RPMI8226 (cell line): ENCODE measurements at places on chromosomes 6 and 20.

- peak; percentile 11 for DNase-seq
Measured at GRCh38 chr6:139016337-139017213, 12.0 kb upstream of the ABRACL start.

DNA sequence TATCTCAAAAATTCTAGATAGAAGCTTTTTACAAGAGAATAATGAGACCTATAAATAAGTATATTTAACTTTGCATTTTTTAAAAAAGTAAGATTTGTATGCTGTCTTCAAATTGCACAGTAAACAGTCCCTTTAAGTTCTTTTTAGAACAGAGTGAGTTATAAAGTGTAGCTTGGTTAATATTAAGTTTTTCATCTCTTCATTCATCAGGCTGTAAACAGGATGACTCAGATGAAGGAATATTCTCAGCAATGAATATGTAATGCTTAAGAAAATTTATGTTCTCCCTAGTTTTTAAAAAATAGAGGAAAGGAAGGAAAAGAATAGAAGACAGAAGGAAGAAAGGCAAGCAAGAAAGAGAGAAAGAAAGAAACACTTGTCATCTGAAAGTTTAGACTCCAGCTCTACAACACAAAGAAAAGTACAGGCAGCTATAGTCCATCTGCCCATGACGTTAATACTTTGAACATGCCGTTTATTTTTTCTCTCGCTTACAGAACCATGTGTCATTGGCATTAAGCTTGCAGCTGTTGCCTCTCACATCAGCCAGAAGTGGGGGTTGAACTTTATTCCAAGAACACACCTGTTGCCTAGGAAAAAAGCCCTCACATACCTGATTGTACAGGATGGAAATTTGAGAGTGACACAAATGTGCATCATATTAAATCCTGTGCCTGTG is 36.1 kb downstream of the CAP2 start:
- DNase-seq, result no peak

DNA sequence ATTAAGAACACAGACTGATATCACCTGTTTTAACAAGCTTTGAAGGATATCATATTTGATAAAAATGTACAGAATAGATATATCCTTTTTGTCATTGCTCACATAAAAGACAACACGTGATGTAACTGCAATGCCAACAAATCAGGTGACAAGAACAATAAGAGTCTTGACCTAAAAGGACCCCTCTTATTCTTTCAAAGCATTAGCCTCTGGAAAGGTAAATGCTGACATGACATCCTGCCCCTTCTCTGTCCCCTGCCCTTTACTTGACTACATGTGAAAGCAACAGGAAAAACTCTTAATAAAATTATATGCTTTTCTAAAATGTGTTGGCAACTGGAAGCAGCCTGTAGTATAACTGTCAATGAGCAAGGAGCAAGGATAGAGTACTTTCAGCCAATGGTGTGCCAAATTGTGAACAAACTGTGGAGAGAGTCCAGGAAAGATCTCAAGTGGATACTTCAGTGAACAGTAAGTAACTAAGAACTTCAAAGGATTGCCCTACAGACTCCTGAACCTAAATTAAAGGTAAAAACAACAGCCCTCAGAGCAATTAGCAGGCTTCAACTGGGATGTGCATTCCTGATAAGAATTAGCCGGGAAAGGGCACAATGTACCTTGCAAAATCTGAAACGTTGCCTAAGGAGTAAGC is 16.3 kb downstream of the PTPRK start:
- DNase-seq, result no peak

GRCh38 chr6:39666706-39667489 is 58.3 kb downstream of the KIF6 start:
- DNase-seq, result no peak

DNA sequence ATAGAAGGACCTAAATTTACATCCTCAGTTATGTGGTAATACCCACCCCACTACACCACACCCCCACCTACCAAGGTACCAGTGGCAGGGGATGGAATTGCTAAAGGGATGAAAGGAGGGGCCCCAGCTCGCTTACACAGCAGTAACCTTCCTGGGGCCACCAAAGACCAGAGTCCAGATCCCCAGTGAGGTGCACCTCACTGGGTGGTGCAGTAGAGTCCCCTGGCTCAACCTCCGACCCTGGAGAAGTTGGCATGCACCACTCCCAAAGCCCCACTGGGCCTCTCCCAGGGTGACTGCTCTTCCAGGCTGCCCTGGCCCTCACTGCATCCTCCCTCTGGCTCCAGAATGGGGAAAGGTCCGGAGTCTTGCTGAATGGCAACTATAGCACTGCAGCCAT is 816 bp downstream of the UNC5CL start:
- no peak for DNase-seq

- no peak for DNase-seq
Measured at GRCh38 chr6:82381278-82381677, 17.7 kb downstream of the TPBG start.

DNA sequence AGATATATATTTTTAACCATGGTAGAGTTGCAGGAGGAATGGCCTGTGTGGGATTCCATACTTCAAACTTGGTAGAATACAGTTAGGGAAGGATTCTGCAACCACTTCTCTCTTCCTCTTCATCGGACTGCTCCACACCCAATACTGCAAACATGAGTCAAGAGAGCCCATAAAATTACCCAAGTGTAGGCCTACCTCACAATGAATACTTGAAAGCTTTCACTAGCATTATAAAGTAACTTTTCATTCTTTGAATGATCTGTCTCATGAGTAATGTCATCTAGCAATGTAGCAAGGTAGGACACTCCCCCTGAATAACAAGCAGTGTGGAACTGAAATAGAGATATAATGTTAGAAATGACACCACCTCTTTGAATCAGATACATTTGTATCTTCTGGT is 79.4 kb downstream of the FOXC1 start:
- DNase-seq, result no peak

GRCh38 chr6:137150072-137150471 is 23.4 kb downstream of the IL22RA2 start:
- DNase-seq, result no peak

DNA sequence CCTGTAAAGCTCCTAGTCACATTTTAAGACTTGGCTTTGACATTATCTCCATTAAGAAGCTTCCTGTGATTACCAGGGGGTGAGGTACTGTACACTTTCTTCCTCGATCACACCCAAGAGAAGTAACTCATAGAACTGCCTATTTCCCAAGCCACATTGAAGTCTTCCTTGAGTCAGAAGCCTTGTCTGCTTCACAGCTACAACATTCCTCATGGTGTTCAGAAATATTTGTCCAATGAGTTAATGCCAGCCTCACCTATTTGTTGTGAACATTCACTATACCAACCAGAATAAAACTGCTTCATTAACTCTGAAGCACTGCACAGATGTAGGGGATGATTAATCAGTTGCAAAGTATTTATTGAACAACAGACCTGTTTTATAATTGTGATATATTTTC is 622.3 kb downstream of the PTPRT start:
- DNase-seq, result no peak

DNA sequence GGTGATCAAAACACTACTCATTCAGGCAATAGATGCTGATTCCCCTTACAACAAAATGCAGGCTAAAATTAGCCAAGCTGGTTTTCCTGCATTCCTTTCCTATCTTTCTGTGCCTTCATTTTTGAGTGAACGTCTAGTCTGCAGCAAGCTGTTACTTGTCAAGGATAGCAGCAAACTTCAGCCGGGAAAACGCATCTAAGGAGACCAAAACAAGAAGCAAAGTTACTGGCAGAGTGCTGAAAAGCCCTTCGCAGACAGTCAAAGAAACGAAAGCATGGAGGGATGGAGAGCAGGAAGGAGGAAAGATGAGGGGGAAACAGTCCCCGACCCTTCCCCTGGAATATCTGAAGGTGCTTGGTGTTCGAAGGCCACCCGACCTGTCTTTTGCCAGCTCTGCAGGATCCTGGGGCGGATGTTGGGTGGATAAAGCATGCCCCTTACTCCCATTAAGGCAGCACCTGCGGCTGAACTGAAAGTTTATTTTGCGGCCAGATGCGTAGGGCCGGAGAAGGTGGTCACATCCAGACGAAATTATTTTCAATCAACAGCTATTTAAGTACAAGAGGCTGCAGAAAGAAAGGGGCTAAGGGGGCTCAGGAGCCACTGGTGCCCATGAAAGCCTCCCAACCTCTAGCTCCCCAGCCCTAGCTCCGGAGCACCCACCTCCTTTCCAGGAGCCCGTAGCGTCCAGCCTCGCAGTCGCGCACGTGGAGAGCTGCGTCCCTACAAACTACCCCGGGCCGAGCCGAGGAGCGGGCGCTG is 538 bp downstream of the FERMT1 start:
- peak; percentile 56 for DNase-seq

DNA sequence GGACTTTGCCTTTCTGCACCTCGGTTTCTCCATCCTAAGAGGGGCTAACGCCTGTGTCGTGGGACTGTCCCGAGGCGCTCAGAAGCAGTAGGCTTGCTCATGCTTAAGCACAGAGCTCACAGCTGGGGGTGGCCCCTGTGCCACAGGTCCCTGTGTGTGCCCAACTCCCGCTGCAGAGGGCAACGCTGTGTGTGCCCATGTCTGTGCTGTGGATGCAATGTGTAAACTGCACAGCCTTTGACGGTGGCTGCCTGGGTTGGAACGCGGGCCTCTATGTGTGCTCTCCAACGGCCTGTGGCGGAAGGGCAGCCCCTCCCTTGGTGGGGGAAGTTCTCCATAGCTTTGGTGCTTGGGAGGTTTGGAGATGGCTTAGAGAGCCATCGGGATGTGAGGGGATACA is 10.7 kb upstream of the GATA5 start:
- DNase-seq, result no peak

DNA sequence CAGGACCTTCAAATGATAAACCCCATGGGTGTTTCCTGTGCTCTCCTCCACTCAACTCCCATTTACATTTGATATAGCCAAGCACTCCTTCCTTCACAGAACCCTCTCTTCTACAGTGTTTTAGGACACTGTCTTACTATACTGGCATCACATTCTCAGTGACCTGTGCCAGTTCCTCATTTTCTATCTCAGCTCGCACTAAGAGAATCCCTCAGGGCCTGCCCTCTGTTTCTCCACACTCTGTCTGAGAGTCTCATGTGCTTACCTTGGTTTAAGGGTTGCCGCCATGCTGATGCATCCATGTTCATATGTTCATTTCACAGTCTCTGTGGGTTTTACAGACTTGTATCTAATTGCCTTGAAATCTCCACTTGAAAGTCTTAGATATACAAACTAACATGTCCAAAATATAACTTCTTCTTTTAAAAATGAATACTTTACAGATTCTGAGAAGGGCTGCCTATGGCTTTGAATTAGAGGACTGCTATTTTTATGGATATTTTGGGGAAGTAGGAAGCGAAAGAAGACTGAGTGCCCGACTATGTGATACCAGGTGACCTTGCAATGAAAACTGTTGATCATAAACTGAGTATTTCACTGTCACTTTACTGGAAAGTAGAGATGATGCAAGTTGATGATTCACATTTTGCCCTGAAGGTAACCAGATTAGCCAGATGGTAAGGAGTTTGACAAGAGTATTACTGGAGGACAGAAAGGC is 153.1 kb upstream of the SIM1 start:
- DNase-seq, result no peak

GRCh38 chr6:147503587-147503986 is 4.9 kb upstream of the SAMD5 start:
- DNase-seq, result no peak

GRCh38 chr6:108293527-108294296 is 1.1 kb upstream of the AFG1L start:
- DNase-seq, result no peak

DNA sequence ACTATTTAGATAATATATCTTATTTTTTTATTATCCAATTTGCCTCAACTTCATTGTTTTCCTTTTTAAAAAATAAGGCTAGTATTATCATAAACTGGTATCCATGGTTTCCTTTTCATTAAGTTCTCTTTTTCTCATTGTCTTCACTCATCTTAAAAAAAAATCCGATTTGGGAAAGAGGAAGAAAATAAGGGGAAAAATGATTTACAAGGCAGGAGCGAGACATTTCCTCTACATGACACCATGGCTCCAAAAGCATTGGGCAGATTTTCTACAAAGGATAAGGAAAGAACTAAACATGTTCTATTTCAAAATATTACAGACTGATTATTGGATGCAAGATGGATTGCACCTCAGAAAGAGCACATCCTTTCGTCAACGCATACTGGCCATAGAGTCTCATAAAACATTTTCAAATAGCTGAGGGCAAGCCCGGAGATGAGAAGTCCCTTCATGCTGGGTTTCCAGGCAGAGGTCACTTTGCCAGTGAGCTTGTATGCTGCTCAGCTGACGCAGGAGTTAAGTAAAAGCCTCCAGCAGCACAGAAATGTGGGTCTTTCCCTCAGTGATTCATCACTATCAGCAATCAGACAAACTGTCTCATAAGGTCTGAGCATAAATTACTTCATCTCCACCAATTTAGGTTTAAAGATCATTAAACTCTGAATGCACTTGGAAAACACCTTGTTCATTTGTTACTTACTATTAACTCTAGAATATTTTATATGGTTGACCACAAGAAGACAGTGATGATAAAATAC is 129.0 kb upstream of the TNFAIP3 start:
- no peak for DNase-seq
